Progenitor cell of endocrine pancreas (in vitro differentiated cells): ENCODE measurements at places on chromosomes 2 and 18. TPM values are rescaled to one million over a fixed set of nuclear protein-coding genes. Genes with fewer than 3 reads are reported as not detected.

DNA sequence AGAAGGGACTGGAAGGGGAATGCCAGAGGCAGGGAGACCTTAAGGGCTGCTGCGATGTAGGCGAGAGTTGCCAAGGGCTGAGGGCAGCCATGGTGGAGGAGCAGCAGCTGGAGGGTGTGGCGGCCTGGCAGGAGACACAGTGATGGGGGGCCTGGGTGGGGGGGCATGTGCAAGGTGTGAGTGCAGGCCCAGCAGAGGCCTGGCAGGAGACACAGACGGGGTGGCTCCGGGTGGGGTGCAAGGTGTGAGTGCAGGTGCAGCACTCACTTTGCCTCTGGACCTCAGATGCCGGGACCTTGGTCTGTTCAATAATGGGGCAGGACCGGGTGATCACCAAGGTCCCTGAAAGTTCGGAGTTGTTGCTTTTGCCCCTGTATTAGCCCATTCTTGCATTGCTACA, 76.2 kb upstream of the ODC1 start:
- DNase-seq: no peak

- peak; percentile 86 for DNase-seq
These were observed 16.6 kb upstream of the E2F6 start for GRCh38 chr2:11482473-11483035.

Gene KANSL1L
- 32.7 and 32.8 TPM in 2 replicates for total RNA-seq

Gene RGPD4
- total RNA-seq: 0.11 TPM in 1 of 2 replicates, not detected in the other

Gene CFAP221
- 33.0 and 37.4 TPM in 2 replicates for total RNA-seq

Gene MYCN
- total RNA-seq: 15.5 and 17.6 TPM in 2 replicates

Gene TP53I3
- 64.4 and 67.8 TPM in 2 replicates for total RNA-seq

Gene MAL
- not detected in 2 replicates for total RNA-seq

GRCh38 chr2:25650256-25650655, 23.1 kb downstream of the DTNB start:
- no peak for DNase-seq

DNA sequence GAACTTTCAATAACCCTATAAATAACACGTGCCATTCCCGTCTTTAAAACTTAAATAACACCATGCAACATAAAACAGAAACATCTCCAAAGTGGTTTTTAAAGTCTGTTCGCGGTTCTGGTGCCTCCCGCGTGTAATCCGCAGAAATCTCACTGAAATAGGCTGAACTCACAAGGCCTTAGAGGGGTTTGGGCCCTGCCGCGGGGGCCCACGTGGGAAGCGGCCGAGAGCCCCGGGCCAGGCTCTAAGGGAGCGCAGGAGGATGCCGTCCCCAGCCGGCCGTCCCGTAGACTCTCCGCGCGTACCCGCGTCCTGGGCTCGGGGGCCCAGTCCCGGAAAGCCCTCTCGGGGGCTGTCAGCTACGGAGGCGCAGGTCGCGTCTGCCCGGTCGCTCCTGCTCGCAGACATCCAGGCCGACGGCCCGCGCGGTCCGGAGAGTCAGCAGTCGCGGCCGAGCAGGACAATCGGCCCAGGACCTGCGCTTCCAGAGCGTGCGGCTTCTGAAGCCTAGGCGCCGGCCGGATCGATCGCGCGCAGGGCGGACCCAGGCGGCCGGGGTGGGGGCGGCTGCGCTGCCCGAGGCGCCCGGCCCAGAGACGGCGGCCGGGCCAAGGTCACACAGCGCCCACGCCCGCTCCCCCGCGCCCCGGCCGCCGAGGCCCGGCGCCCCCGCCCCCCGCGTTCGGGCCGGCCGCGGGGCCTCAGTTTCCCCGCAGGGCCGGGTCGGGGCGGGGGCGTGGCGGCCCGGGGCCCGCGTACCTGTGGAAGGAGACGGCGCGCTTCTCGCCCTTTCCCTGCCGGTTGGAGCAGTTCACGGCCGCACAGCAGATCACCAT, 558 bp downstream of the THAP4 start:
- peak; percentile 64 for DNase-seq

DNA sequence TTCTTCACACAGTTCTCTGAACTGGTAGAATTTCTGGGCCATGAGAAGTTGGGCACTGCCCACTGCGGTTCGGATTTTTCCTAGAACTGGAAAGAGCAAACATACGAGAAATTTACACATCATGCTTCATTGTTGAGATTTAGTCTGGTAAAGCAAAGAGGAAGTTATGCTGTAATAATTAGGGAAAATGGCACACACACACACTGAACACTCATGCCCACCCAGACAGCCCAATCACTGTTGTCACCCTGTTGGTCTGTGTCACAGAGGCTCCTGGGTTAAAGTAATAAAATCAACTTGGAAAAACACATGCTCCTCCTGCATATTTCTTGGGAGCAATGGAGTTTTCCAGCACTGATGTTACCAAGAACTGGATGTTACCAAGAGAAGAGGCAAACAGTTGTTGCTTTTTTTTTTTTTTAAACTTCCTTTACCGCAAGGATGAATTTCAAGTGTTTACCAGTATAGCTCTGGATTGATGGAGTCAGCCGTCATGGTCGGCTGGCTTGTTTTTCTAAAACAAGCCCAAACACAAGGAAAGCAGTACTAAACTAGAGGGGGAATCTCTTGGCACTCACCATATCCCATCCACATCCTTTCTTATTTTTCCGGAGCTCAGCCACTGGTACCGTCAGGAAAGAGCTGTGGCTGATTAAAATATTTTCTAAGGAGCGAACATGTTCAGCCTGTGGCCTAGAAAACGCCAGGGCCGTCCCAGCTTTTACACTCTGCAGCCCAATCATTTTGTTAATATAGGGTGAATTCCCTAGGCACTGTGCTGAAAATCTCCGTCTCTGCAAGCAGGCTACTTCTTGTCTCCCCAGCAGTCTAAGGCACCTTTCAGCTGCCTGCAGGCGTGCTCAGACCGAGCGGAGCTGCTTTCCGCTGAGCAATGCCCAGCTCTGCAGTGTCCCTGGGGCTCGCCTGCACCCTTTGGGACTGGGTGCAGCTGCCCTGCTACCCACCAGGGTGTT, 58.9 kb downstream of the TGIF1 start:
- no peak for DNase-seq

DNA sequence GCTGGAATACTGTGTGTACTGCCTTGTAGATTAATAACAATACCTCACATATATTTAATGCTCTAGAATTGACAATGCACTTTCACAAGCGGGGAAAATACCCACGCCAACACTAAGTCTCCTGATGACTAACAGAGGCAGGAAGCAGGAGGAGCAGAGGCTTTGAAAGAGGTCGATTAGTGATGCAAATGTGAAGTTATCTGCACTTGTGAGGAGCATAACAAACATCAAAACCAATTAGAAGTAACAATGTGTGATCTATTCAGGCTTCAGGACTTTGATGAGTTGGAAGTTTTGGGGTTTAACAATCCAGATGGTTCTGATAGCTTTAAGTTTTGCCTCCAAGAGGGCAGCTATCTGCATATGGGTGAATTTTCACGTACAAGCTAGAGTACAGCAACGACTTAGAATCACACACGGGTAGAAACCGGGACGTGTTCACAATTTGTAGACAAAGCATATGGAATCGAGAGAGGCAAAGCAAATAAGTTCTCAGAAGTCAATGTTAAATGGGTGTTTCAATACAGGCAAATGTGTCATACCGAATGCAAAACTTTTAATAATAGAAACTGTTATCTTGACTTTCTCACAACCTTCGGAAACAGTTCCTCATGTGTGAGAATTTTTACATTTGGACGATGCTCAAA, 114.5 kb downstream of the METTL8 start:
- DNase-seq: no peak

GRCh38 chr2:14717131-14717530, 84.6 kb downstream of the LRATD1 start:
- DNase-seq: no peak

Gene TANK
- total RNA-seq: 33.5 and 34.4 TPM in 2 replicates

DNA sequence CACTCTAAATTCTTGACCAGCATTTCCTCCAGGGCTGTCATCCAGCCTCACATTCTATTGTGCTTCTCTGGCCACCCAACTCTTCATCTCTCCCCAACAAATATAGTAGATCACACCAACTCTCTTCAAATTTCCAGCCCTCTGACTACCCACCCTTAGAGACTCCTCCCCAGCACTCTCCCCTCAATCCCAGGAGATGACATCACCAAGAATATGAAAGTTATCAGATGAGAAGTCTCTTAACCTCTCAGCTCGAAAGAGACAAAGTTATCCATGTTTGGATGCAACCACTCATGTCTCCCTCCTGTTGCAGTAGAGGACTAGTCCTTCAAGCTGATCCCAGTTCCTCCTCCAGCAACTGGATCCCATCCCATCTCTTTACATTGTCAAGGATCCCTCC, 47.1 kb downstream of the LBH start:
- DNase-seq: no peak

- no peak for DNase-seq
These were observed 33.5 kb upstream of the RAB27B start for GRCh38 chr18:54794823-54795222.

DNA sequence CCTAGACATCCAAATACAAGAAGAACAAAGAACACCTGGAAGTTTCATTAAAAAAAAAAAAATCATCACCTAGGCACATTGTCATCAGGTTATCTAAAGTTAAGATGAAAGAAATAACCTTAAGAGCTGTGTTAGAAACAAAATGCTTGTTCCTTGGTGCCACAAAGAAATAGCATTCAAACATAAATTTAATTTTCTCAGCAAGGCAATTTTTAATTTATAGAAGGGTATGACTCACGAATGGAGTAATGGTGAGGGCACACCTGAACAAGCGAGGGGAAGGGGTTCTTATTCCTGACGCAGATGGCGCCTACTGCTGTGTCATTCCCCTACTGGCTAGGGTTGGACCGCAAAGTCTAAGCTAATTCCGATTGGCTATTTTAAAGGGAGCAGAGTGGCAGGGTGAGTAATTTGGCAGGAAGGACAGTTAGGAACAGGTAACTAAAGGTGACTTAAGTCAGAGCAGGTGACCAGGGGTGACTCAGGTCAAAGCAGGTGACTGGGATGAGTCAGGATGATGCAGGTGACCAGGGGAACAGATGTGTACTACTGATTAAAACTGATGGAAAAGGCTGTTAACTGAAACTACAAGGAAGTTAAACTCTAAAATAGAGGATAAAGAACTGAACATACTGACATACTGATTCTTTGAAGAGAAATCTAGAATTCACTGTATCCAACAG, 30.0 kb upstream of the TWSG1 start:
- no peak for DNase-seq

DNA sequence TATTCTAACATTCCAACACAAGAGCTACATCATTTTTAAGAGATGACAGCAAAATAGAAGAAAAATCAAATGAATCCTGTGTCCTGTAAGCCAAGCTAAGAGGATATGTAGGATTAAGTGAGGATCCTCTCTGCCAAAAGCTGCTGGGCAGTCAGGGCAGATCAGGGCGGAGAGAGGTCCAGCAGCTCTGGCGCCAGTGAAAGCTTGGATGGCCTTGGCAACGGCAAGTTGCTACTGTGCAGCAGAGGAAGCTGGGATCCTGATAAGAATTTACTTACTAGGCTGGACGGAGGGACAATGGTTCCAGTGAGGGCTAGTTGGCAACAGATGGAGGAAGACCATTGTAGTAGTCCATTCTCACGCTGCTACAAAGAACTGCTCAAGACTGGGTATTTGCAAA, 391.5 kb downstream of the XIRP2 start:
- no peak for DNase-seq

GRCh38 chr2:221289389-221289788, 282.7 kb downstream of the EPHA4 start:
- DNase-seq: no peak

- no peak for DNase-seq
These were observed 79.4 kb upstream of the ZNF532 start for GRCh38 chr18:58785171-58785805.

DNA sequence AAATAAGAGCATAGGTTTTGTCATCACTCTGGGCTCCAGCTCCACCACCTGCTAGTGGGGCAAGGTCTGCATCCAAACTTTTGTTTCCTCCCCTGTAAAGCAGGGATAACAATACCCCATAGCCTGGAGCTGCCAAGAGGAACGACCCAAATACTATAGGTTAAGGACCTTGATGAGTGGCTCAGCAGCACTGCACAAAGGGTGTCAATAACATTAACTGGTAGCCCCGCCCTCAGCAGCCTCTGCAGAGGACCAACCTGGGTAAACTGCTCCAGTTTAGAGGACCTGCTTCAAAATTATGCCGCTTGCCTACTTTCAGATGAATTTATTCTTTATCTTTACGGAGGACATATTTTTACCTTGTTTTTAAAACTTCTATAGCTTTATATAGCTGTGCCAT, 65.8 kb upstream of the RIOK3 start:
- DNase-seq: no peak

DNA sequence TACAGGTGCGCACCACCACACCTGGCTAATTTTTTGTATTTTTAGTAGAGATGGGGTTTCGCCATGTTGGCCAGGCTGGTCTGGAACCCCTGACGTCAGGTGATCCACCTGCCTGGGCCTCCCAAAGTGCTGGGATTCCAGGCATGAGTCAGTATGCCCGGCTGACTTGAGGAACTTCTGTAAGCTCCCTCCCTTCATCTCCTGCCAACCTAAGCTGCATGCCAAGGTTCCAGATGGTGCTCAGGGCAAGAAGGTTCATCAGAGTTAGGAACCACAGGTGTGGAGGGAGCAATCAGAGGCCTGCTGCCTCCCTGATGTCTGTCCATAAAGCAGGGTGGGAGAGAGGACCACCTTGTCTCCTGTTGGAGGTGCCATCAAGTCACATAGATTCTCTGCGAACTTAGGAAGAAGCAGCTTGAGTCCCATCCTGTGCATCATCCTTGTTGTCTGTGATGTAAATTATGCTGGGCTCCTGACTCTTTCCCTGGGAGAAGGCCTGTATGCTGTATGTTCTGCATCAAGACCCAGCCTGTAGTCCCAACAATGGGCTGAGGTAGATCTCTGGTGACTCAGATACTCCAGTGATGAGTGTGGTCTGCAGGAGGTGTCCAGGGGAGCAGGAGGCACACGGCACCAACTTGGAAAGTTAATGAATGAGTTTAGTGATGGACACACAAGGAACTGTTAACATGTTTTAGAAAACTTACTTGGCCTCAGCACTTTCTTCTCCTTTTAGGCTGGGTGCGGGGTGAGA, 53.1 kb downstream of the TMEM17 start:
- no peak for DNase-seq

DNA sequence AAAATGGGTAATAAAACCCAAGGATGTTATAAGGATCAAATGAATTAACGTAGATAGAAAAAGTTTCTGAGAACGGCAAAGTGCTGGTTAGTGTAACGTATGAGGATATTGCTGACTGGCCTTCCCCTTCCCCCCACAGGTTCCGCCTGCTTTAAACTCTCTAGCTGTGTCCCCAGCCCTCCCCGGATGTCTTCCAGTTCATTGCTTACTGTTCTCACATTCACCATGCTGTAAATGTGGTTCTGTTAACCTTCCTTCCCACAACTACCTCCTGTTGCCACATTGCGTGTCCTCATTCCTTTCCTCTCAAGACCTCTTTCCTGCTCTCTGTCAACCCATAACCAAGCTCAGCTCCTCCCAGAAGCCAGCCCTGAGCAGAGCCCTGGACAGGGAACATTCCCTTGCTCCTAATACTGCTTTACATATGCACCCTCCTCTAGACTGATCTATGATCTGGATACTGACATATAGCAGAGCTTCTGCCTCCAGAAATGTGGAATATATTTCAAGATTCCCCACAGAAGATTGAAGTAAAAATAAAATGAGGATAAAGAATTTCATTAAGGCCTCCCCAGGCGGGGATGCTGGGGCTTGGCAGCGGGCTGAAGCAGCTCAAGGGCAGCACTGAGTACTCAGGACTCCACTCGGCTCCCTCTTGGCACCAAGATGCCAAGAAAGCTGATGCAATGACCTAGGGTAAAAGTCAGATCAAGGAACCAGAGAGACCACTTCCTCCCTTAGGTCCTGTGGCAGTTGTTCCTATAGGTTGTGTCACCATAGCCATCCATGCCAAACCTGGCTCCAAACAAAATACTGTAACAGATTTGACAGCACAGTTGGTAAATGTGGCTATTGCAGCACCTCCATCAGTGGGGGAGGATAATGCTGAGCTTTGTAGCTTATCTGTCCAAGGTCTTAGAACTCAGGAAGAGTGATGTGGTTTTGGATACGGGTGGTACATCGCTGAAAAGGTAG, 136.4 kb upstream of the PIK3C3 start:
- DNase-seq: no peak
